ENCODE measurements at places on chromosomes 6 and 20.

- ATAC-seq = no peak
Measured at GRCh38 chr6:75118925-75119515, 86.8 kb downstream of the COL12A1 start.

DNA sequence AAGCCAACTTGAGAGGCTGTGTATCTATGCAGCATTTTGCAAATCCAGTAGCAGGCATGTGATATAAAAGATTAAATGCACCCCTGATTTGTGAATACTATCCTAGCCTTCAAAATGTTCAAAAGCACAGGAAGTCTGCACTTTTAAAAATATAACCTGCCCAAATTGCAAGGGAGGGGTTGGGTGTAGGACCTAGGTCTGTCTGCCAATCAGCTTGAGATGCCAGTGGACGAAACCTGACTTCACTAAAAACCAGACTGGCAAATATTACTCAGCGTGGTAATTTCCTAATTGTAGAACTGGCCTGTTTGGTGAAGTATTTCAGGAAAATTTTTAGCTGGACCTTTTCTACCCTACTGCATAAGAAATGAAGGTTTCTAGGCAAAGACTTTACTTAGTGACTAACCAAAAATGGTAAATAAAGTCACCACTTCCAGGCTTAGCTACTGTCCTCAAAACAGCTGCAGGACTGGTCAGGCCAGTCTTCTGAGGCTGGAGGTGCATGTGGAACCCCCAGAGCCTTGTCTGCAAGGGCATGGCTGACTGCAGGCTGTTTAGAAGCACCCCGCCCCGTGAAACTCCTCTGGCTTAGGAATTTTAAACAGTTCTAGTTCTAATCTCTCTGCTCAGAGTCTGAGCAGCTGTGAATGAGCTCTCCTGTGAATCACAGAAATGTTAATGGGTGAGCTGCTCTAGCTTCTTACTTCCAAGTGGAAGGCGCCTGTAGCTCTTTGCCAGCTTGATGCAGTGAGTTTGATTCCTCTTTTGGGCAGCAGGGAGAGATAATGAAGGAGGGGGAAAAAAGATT is 104.4 kb upstream of the ESR1 start:
- peak; percentile 16 for ATAC-seq

GRCh38 chr20:48065833-48066232 is 280.6 kb upstream of the SULF2 start:
- ATAC-seq = no peak

GRCh38 chr6:169975286-169975685 is 223.9 kb downstream of the ERMARD start:
- ATAC-seq = no peak

- no peak for ATAC-seq
Measured at GRCh38 chr20:33793011-33793931, 17.9 kb upstream of the CHMP4B start.

GRCh38 chr6:126886106-126886505 is 232.4 kb upstream of the RSPO3 start:
- no peak for ATAC-seq

GRCh38 chr6:16688984-16689636 is 72.2 kb downstream of the ATXN1 start:
- ATAC-seq = no peak

- no peak for ATAC-seq
Measured at GRCh38 chr6:21240709-21241108, 352.8 kb upstream of the SOX4 start.

GRCh38 chr20:23926944-23927872 is 47.7 kb upstream of the CST5 start:
- ATAC-seq = no peak

GRCh38 chr6:100918152-100918551 is 37.0 kb upstream of the ASCC3 start:
- ATAC-seq = peak; percentile 34

Measured in activated T-helper 17 cell treated with anti-CD3 and anti-CD28 coated beads, Interleukin-2, amount 50 U/mL, for 72 hours (primary cell).